ENCODE measurements at places on chromosomes 6 and 20. TPM values are rescaled to one million over a fixed set of nuclear protein-coding genes. Genes with fewer than 3 reads are reported as not detected.

DNA sequence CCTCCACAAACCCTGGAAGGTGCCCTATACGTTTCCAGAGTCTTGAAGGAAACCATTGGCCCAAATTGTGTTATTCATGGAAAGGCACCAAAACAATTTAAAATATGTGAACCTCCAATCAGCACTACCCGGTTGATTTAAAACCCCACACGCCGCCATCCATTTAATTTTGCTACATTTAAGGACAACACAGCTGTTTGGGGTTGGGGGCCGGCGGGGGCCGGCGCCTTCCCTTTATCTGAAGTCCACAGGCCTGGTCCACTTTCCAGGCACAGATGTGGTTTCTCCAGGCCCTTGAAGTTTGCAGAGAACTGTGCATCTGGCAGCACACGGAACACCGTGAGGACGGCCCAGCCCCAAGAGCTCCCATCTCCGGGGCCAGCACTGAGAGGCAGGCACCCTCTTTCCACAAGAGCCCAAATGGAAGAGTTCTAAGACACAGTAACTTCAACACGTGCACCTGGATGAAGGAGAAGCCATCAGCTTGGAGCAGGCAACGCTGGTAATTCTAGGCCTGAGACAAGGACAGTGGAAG lies 16.8 kb upstream of the FRMD1 start:
- DNase-seq: no peak

DNA sequence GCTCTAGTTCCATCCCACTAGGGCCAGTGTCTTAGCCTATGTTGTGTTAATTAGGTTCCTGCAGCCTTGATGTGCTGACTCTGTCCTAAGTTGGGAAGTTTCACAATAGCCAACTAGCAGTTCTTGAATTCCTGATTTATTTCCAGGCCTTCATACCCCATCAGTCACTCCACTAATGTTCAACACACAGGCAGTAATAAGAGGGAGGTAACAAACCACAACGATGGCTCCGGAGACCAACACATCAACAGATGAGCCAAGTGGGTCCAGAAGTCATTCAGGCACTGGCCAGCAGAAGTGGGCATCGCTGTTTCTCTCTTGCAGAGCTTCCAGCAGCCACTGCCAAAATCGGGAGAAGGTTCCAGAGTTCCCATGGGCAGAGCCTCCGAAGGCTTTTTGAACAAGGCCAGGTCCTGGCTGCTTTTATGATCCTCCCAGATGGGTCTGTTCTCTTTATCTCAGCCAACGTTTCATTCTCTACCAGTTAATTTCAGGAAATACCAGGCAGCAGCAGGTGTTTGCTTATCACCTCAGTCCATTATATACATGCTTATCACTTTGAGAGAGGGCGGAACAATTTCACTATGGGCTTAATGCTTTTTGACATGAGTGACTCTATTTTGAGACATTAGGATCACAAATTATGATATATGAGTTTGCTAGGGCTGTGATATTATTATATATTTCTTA lies 48.5 kb upstream of the NOP56 start:
- DNase-seq: no peak

DNA sequence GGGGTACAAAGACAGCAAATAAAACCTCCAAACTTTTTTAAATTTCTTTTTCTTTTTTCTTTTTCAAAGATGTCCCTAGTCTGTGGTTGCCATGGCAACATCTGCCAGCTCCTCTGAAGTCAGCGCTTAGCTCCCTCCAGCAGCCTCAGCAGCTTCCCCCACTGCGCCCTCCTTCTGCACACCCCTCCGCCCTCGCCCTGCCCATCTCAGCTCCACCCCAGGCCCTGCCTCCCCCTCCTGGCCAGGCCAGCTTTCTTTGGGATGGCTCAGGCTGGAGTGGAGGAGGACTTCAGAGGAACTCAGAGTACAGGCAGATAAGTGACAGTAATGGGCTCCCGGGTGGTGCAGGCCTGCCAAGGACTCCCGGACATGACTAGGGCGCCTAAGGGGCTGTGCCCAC lies 104.6 kb downstream of the LRFN2 start:
- DNase-seq: no peak

DNA sequence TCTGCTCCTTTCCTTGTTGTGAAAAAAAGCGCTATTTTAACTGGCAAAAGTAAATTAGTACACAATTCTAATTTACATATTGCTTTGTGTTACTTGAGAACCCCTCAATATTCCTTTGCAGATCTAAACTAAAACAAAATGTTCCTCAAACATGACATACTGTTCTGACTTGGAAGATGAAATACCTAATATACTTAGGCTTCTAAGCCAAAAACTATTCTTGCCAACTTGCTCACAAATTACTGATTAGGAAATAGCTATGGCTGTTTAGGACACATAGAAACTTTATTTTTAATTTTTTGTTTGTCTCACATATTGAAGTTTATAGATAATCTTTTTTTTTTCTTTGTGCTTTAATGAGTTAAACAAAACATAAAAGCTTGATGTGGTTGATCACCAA lies 542.2 kb downstream of the GRIK2 start:
- no peak for DNase-seq

GRCh38 chr6:158018041-158018771 lies 36.5 kb downstream of the SYNJ2 start:
- no peak for DNase-seq

- DNase-seq: no peak
These were observed 246.8 kb upstream of the STXBP5 start for GRCh38 chr6:146957181-146958093.

- no peak for DNase-seq
These were observed 546.1 kb upstream of the MAN1A1 start for GRCh38 chr6:119895626-119896025.

DNA sequence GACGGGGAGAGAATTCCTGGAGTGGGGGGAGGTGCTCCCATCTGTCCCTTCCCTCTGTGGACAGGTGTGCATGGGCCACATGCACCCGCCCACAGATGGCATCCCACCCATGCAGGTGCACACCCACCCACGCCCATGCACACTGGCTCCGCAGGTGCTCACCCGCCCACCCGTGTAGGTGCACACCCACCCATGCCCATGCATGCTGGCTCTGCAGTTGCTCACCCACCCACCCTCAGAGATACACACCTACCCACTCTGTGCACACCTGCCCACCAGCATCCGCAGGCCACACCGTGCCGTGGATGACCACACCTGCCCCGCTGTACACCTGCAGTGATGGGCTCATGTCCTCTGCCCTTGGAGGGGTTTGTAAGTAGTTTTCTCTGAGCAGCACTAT lies 132.0 kb downstream of the PHACTR3 start:
- no peak for DNase-seq

DNA sequence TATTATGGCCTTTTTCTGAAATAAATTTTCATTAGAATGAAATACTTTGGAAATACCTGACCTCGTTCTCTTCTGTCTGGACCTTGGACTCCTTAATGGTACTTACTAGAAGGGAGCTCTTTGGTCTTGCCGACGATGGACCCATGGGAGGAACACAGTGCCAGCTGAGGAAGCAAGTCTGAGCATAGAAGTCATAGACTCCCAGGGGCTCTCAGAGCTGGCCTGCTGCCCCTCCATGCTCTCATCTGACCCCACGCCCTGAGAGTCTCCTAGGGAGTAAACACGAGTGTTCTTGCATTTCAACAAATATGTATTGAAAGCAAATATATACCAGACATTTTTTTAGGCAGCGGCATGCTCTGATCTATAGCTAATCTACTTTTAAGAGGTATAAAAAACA lies 87.8 kb downstream of the PLEKHG1 start:
- no peak for DNase-seq

DNA sequence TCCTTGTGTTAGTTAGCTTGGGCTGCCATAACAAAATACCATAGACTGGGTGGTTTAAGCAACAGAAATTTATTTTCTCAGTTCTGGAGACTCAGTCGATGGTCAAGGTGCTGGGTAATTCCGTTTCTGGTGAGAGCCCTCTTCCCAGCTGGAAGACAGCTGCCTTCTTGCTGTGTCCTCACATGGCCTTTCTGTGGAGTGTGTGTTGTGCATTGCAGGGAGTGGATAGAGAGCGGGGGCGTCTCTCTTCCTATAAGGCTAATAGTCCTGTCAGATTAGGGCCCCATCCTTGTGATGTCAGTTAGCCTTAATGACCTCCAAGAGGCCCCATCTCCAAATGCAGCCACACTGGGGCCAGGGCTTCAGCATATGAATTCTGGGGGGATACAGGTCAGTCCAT lies 19.2 kb downstream of the CHMP4B start:
- DNase-seq: no peak

- peak; percentile 44 for DNase-seq
These were observed 74.0 kb upstream of the GLP1R start for GRCh38 chr6:38974389-38975151.

GRCh38 chr6:31158863-31159855 lies 770 bp downstream of the TCF19 start:
- peak; percentile 46 for DNase-seq

GRCh38 chr6:41779336-41779735 lies 364 bp downstream of the FRS3 start:
- no peak for DNase-seq

- DNase-seq: peak; percentile 72
These were observed 973 bp downstream of the TRIM38 start for GRCh38 chr6:25963426-25964123.

- DNase-seq: peak; percentile 26
These were observed at the start of gene SLC44A4 for GRCh38 chr6:31878726-31879125. Gene SLC44A4, minus strand, starts transcription at chr6:31878997. Its CDS starts 17 bp downstream, at chr6:31878980.

GRCh38 chr6:154548130-154548830 lies 37.8 kb upstream of the CNKSR3 start:
- DNase-seq: no peak

GRCh38 chr6:36596356-36596755 lies 2.2 kb downstream of the SRSF3 start:
- no peak for DNase-seq

- no peak for DNase-seq
These were observed 29.4 kb downstream of the UTRN start for GRCh38 chr6:144314562-144314961.

GRCh38 chr20:38245753-38246152 lies 14.8 kb downstream of the KIAA1755 start:
- no peak for DNase-seq

DNA sequence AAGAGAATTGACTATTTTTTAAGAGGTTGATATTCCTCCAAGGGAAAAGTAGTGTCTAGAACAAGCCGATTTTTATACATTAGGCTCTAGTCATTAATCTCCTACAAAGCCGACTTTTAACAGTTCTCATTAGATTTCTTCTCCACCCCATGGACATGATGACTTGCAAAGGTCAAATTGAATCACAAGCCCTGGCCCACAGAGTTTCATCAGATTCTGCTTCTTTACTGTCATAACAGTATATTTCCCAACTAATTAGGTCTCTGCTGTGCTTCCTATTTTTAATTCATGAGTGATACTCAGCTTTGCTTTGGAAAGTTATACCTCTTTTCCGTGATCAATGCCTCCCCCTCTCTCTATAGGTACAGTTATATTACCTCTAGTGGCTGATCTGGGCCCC lies 90.6 kb upstream of the ADGRB3 start:
- DNase-seq: no peak

DNA sequence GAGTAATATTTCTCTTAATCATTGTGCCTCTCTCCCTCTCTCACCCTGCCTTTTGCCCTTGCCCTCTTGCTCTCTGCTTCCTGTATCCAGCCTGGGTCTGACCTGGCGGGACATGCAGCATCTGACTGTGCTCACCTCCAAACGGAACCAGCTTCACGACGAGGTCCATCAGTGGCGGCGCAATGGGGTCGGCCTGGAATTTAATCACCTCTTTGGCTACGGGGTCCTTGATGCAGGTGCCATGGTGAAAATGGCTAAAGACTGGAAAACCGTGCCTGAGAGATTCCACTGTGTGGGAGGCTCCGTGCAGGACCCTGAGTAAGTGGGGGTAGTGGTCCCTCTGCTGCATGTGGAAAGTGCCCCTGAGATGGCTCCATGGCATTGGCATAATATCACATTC lies 65.9 kb downstream of the BFSP1 start:
- no peak for DNase-seq

DNA sequence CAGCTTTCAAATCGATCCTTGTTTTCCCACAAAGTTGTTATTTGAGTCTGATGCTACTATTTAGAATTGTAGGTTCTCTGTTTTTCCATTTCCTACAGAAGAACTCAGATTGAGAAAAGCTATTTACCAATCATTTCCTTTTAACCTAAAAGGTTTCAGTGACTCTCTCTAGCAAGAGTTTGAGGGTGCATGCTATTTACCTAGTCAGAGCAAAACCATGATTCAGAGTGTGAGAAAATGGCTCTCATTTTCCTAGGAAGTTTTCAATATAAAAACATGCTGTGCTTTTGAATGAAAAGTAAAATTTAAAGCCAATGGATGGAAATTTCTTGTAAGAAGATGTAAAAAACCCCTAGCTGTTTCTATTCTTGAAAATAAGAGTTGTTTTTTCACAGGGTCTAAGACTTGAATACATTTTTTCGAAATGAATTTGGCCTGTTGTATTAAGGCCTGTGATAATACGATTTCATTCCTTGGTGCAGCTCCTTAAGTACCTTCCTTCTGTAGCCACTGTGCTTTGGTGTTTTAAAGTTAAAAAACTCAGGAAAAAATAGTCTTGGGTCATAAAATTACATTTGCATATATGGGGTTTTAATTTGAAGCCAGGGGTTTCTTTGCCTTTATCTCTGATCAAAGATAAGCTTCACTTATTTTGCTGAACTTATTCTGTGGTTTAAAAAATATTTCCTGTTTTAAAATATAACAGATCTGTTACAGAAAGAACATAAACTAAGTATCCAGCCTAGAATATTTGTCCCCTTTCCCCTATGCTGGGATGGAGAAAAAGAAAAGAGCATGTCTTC lies 18.0 kb upstream of the RSPH3 start:
- DNase-seq: no peak

- DNase-seq: no peak
These were observed 17.8 kb upstream of the SCAF8 start for GRCh38 chr6:154715446-154715845.

- DNase-seq: peak; percentile 10
These were observed 757.0 kb upstream of the MMS22L start for GRCh38 chr6:98039904-98040607.

- DNase-seq: no peak
These were observed 13.1 kb downstream of the UQCC1 start for GRCh38 chr20:35398660-35399144.

GRCh38 chr6:40395698-40396076 lies 191.5 kb downstream of the LRFN2 start:
- DNase-seq: no peak

Gene GINS1
- 28.1 TPM for total RNA-seq

Gene ENPP4
- 2.8 TPM for total RNA-seq

Gene GHRH
- total RNA-seq: not detected

Gene ZNF341
- 5.1 TPM for total RNA-seq

Gene CAPN11
- total RNA-seq: not detected

Gene HUS1B
- 4.2 TPM for total RNA-seq

Gene PAK5
- not detected for total RNA-seq

Gene NUS1
- total RNA-seq: 12.7 TPM

Gene LTB
- total RNA-seq: 1.5 TPM

Gene RPS18
- 2,873 TPM for total RNA-seq

Gene NFATC2
- total RNA-seq: 12.4 TPM

Gene KCNS1
- total RNA-seq: not detected

Gene BCAS1
- 0.35 TPM for total RNA-seq

Gene HLA-DOA
- total RNA-seq: not detected

Gene RNF39
- total RNA-seq: 4.2 TPM

Gene GFRA4
- not detected for total RNA-seq

Gene ZNF311
- total RNA-seq: 0.40 TPM

Measured in PC-3 (cell line).